ENCODE measurements at places on chromosomes 5 and 9. TPM values are rescaled to one million over a fixed set of nuclear protein-coding genes. Genes with fewer than 3 reads are reported as not detected.

Gene ELOVL7
- 0.73 TPM for total RNA-seq

Gene SMAD5
- 50.6 TPM for total RNA-seq

Gene KLF4
- 10.3 TPM for total RNA-seq

Gene GRM6
- total RNA-seq, result not detected

Gene KCNMB1
- not detected for total RNA-seq

Gene ST8SIA4
- 1.6 TPM for total RNA-seq

Gene UNC5A
- 18.5 TPM for total RNA-seq

GRCh38 chr5:19745247-19745646 is 242.8 kb downstream of the CDH18 start:
- no peak for DNase-seq

GRCh38 chr9:90802386-90802985 is 867 bp downstream of the SYK start:
- DNase-seq, result no peak

- peak; percentile 54 for DNase-seq
Measured at GRCh38 chr9:118577121-118577520, 792.1 kb downstream of the BRINP1 start.

DNA sequence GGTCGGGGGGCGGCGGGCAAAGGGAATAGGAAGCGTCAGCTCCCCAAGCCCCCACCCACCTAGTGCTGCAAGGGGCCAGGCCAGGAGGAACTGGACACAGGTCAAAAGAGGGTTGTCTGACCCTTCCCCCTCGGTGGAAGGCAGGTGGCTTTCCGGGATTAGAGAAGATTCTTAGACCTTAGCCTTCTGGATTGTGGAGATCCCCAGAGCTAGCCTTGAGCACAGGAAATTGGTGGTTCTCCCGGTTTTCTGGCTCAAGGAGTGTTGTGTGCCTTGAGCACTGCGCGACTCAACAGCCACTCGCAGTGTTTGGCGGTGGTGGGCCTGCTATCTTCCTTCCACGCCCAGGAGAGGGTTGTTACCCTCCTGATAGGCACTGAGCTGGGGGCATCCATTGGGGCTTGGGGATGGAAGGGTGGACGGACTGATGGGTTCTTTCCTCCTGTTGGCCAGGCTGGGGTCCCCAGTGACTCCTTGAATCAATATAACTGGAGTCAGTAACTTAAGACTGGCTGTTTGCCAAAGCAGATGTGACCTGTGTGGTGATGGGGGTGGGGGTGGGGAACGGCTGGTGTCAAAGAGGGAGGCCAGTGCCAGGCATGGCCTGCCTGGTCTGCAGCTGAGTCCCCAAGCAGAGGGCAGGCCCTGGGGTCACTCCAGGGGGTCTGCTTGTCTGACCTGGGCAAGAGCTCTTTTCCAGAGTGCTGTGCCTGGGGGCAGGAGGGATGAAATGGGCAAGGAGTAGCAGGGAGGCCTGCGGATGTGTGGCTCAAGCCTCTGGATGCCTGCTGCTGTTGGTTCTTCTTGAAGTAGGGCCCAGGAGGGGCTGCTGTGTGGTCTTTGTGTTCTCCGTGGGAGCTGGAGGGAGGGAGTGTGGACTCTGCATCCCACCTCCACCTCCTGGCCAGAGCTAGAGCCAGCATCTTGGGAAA is 2.1 kb downstream of the FGF18 start:
- no peak for DNase-seq

DNA sequence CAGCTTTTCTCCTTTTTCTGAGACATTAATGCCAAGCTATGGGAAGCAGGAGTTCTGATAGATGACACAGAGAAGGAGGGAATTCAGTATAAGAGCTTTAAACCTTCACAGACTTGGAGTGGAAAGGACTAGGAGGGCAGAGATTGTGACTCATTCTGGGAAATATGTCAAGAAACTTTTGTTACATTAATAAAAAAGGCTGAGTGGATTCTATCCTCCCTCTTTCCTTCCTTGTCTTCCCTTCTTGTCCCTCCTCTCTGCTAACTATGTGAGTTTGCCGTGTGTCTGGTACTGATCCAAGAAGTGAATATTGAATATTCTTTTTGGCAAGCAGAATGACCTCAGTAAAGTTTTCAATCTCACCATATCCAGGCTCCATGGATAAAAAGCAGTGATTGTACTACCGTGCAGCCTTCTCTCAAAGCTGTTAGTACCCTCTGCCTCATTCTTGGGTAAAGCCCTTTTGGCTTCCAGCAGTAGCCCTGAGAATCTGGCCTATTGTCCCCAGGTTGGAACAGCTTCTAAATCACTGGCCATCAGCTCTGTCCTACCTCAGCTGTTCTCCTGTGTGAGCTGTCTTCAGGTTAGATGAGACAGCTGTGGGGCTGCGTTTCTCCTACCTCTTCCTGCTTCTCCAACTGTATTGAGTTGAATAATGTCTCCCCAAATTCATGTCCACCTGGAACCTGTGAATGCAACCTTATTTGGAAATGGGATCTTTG is 73.9 kb downstream of the ATG10 start:
- no peak for DNase-seq

- no peak for DNase-seq
Measured at GRCh38 chr5:100550531-100551051, 15.4 kb downstream of the FAM174A start.

- DNase-seq, result no peak
Measured at GRCh38 chr9:132671620-132672412, 1.6 kb downstream of the GTF3C4 start.

- no peak for DNase-seq
Measured at GRCh38 chr9:108105885-108106284, 616.3 kb upstream of the KLF4 start.

DNA sequence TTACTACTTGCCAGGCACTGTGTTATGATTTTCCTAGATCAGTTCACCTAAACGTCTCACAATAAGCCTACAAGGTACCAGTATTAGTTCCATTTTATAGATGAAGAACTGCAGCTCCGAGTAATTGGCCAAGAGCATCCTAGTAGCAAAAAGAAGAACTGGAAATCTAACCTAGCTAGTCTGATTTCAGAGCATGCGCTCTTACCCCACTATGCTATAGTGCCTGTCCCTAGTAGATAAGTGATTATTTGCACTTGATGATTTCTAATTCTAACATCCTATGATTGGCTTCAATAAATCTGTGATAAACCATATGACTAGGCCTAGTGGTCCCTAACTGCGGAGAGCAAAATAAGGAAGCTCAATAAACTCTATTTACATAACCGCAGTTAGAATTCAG is 7.1 kb upstream of the PLAC8L1 start:
- no peak for DNase-seq
